NCI-H1436 (cell line): ENCODE measurements at places on chromosomes 4 and X.

GRCh38 chr4:168441412-168441811, 38.9 kb downstream of the DDX60L start:
- no peak for DNase-seq

DNA sequence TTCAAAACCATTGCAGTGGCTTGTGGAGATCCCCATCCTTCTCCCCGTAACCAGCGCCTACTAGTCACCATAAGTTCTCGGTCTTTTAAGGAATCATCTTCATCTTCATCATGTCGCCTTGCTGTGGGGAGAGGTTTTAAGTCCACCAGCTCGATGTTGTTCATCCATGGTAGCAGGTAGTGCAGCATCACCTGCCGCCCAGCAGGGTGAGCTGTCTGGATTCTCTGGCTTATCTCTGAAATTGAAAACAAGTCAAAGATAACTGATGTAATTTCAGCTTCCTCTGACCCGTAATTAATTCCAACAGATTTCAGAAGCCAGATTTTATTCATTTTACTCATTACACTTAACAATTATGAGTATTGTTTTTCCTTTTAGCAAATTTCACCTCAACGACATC, 67.4 kb downstream of the ZAR1 start:
- no peak for DNase-seq

GRCh38 chrX:105266456-105266855, 46.0 kb upstream of the TEX13A start:
- DNase-seq, result no peak

DNA sequence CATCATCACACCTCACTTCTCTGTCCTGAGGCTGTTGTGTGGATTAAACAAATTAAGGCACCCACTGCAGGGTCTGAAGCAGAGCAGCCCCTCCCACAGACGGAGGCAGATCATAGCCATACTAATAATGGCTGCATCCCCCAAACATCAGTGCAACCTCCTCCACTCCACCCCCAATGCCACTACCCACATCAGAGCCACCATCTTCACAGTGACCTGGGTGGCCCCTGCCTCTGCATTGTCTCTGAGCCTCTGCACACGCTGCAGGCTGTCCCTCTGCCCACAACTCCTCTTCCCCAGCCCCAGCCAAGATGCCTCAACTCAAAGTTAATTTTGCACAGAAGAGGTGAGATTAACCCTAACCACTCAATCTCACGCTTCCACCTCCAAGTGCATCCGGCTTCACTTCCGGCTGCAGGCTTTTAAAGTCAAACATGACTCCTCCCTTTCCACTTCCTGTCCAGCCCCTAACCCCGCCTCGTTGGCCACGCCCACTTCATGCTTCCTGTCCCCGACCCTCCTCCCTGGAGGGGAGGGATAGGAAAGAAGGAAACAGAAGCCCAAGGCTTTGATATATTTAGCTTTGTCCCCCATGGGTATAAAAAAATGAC, 22.7 kb downstream of the JAKMIP1 start:
- DNase-seq, result no peak

DNA sequence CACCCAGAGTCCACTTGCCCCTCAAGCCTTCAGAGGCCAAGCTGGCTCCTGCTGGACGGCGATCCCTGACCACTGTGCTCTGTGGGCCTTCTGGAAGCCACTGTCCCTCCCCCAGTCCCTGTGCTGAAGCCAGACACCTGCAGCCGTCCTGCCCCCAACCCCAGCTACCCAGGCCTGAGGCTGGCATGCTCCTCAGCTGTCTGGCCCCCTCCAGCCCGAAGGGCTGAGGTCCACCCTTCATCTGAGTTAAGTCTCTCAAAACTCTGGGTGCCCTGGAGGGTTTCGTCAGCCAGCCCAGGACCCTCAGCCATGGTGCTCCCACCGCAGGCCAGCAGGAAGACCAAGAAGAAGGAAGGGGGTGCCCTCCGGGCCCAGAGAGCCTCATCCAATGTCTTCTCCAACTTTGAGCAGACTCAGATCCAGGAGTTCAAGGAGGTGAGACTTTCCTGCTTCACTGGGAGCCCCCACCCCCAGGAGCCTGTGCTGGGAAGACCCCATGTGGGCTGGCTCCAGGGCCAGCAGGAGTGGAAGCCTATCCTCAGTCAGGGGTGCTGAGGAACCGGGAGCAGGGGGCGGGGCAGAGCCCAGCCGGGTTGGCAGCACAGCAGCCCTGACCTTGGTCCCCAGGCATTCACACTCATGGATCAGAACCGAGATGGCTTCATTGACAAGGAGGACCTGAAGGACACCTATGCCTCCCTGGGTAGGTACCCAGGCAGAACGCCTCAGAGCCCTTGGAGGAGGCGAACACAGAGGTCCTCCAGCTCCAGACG, 4.2 kb downstream of the MYL5 start:
- DNase-seq, result no peak

- no peak for DNase-seq
Observed at GRCh38 chr4:22170353-22170752, 221.8 kb upstream of the KCNIP4 start.

GRCh38 chrX:50402886-50403285, 67.7 kb downstream of the DGKK start:
- DNase-seq, result no peak

GRCh38 chr4:93710101-93710846, 118.3 kb upstream of the ATOH1 start:
- no peak for DNase-seq

- DNase-seq, result no peak
Observed at GRCh38 chr4:79798047-79798446, 275.0 kb downstream of the ANTXR2 start.

DNA sequence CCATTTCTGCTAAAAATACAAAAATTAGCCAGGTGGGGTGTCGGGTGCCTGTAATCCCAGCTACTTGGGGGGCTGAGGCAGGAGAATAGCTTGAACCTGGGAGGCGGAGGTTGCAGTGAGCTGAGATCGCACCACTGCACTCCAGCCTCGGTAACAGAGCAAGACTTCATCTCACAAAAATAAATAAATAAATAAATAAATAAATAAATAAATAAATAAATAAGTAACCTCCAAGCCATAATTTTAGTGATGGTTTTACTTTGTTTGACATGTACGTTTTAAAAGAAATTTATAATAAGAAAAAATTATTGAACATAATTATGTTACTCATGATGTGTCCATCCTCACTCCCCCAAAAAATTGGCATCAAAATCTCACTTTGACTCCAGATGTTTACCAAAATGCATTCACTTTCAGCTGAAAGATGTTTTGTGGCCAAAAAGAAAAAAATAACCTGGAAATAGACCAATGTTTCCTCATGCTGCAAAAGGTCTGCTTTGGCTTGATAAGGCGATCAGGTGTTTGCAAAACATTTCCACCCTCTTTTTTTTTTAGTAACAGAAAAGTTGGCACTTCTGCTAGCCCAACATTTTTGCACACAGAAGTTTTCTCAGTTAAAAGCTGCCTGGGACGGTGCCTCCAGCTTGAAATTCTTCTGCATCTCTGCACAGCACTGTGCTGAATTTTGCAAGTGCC, 42.2 kb upstream of the DHRSX start:
- no peak for DNase-seq

DNA sequence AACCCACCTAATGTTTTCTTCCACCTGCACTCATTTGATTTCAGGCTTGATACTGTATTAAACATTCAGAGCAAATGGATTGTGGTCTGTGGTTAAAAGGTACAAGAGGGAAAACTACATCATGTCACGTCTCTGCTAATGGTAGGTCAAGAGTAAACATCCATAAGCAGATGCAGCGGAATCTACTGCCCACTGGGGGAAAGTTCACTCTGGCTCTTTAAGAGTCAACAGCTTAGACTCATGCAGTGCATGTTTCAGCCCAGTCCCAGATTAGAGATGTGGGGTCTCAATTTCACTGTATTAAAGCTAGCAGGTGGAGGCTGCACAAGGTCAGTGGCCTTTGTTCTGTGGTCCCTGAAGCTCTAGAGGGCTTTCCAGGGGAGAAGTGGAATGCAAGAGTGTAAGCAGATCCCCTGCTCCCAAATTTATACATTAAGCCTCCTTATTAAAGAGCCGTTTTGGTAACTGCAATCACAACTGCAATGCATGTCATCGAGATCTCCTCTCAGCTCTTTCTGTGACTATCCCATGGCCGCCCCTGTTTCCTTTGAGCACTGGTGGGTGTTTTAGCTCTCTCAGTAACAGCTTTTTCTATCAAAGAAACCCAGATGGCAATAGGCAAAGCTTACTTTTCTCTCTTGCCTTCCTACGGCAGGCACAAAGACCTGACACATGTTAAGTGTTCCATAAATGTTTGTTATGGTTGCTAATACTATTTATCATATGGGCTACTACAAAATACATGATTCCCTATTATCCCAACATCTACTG, 53.4 kb downstream of the LDB2 start:
- no peak for DNase-seq

DNA sequence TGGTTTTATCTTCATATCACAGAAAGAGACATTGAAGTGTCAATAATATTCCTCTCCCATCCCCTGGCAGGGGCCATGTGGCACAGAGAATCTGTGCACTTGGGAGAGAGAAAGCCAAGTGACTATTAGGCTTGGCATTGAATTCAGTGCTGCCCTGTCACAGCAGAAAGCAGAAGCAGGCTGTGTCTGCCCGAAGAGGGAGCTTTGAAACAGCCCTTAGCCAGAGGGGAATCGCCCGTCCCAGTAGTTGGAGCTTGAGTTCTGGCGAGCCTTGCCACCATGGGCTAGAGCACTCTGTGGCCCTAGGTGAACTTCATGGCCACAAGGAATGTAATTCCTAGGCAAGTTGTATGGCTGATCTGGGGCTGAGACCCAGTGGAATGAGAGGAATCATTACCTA, 282.5 kb upstream of the PCDH10 start:
- DNase-seq, result no peak

DNA sequence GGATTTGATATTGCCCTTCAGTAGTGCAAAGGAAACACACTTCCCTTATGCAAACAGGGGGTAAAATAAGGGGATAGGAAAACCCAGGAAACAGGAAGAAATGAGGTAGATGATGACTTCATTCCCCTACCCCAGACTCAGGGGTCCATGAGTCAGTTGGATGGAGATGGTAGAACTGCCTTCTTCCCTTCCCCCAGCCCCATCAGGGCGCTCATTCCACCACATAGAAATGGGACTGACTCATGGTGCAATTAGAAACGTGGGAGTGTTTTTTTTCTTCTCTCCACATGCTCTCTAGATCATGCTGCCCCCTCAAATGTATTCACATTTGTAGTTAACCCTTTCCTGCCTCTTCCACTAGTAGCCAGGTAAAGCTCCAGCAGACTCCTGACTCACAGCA, 23.1 kb upstream of the ARMCX2 start:
- no peak for DNase-seq

- DNase-seq, result no peak
Observed at GRCh38 chr4:140829825-140830224, 73.6 kb upstream of the TBC1D9 start.

- DNase-seq, result no peak
Observed at GRCh38 chrX:136291824-136292223, 8.9 kb upstream of the ADGRG4 start.
